Aorta (tissue), 5 donors: ENCODE measurements at places on chromosomes 1 and 21. TPM values are rescaled to one million over a fixed set of nuclear protein-coding genes. Genes with fewer than 3 reads are reported as not detected.

The PRUNE1 gene
- 14.8 TPM for total RNA-seq

The NAV1 gene
- 167 TPM for total RNA-seq

The ILF2 gene
- 82.9 TPM for total RNA-seq

The F3 gene
- total RNA-seq, result 33.3 TPM

The PLEKHN1 gene
- 1.2 TPM for total RNA-seq

The ANGPTL7 gene
- total RNA-seq, result 7.1 TPM

The LCA5L gene
- total RNA-seq, result 0.39 TPM

The TEDDM1 gene
- total RNA-seq, result not detected

The TENT5C gene
- 6.8 TPM for total RNA-seq

The SLC45A1 gene
- 8.7 TPM for total RNA-seq

The FNBP1L gene
- total RNA-seq, result 28.6 TPM

The TGFB2 gene
- 15.5 TPM for total RNA-seq

The CD84 gene
- total RNA-seq, result 10.8 TPM

The CEP170 gene
- total RNA-seq, result 120 TPM

The KCNC4 gene
- 18.2 TPM for total RNA-seq

The LDLRAD1 gene
- total RNA-seq, result not detected

The SLC2A5 gene
- 17.5 TPM for total RNA-seq

The OR6K3 gene
- total RNA-seq, result not detected

The BRINP3 gene
- total RNA-seq, result 1.7 TPM

The GJC2 gene
- total RNA-seq, result 4.3 TPM

The MSTO1 gene
- 44.2 TPM for total RNA-seq

The LMX1A gene
- total RNA-seq, result 0.84 TPM

The CDA gene
- 5.3 TPM for total RNA-seq

The FGR gene
- 12.1 TPM for total RNA-seq

The ETV3L gene
- total RNA-seq, result not detected

The RHD gene
- total RNA-seq, result not detected

The C1orf105 gene
- not detected for total RNA-seq

The TMEM82 gene
- total RNA-seq, result not detected

The TMEM51 gene
- total RNA-seq, result 5.1 TPM

The CLCC1 gene
- total RNA-seq, result 33.7 TPM
